NCI-H526 (cell line): ENCODE measurements at places on chromosomes 16 and 17.
A peak's percentile ranks its signal among the peaks of the same experiment; 100 is the strongest.

DNA sequence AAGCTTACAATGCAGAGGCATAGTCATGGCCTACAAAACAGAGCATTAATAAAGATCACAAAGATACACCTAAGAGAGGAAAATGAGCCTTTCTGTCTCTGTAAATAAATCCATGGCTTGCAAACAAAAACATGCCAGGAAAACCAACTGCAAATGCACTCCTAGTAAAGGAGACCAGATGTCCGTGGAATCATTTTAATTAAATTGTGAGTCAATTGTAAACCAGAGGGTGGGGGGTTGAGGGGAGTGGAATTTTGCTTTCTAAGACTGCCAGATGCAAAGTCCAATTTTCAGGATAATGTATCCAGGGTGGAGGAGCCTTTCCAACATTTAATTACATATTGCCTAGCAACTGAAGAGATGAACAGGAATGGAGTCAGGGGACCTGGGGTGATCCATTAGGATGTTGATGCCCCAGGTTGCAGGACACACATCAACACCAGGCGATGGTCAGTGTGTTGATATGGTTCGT, 390.3 kb upstream of the CCL2 start:
- no peak for DNase-seq

- DNase-seq: no peak
Observed at GRCh38 chr16:49036126-49036525, 245.5 kb downstream of the CBLN1 start.

- DNase-seq: no peak
Observed at GRCh38 chr17:73759734-73760438, 115.6 kb upstream of the SDK2 start.

DNA sequence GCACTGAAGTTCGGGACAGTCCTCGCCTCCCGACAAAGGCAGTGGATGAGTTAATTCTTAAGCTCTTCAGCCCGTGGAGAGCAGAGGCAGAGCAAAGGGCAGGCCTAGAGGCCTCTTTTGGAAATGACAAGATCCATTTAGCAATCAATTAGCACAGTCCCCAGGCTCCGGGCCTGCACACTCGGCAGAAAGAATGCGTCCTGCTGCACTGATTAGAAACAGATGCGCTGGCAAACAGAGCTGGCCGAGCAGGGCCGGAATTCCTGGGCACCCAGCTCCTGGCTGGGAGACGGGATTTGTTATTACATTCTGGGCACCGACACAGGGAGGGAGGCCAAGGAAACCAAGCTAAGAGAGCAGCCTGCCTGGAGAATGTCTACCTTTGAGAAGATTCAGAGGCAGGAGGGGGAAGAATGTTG, 162.9 kb downstream of the COPRS start:
- no peak for DNase-seq

DNA sequence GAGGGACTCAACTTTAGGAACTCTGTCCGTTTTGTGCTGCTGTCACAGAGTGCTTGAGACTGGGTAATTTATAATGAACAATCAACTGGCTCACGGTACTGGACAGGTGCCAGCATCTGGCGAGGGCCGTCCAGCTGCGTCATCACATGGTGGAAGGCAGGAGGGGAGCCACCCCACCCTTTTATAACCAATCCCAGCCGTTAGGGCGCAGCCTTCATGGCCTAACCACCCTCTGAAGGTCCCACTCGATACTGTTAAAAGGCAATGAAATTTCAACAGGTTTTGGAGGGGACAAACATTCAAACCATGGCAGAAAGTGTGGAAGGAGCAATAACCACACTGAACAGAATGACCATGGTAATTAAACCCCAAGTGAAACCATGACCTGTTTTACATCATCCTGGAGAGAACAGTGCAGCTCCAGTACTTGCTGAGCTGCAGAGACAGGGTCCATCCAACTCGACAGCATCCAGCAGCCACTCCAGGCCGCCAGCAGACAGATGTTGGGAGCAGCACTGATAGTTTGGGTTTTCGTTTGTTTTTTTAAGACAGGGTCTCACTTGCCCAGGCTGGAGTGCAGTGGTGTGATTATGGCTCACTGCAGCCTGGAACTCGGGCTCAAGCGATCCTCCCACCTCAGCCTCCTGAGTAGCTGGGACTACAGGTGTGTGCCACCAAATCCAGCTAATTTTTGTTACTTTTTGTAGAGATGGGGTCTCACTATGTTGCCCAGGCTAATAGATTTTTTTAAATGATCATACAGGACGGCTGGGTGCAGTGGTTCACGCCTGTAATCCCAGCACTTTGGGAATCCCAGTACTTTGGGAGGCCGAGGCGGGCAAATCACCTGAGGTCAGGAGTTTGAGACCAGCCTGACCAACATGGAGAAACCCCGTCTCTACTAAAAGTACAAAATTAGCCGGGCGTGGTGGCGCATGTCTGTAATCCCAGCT, 11.0 kb downstream of the CHMP6 start:
- no peak for DNase-seq

DNA sequence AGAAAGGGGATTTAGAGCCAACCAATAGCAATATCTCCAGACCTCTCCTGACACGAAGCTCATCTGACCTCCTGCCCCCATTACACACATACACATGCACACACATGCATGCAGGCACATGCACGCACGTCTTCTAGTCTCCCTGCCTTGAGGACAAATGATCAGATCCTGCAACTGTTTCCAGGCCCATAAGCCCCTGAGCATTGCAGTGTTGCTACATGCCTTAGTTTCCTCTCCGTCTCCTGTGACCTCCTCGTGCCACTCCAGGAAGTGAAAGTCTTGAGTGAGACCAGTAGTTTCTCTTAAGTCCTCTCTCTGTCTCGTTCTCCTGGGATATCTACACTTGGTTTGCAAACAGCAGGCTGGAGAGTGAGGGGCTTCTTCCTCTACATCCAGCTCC, 8.2 kb downstream of the CIITA start:
- no peak for DNase-seq

DNA sequence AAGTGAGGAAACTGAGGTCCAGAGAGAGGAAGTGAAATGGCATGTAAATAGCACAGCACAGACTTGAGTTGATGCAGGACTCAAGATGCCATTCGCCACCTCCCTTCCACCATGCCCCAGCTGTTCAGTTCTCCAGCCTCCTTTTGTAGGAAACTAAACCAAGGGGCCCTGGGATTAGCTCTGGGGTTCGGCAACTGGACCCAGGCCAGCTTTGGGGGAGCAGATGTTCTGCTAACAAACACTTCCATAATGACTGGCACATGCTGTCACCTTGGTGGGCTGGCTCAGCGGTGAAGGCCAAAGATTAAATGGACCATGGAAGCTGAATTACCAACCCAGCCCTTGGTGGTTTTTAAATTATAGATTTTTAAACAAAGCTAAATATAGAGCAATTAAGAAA, 77.0 kb downstream of the IRX6 start:
- no peak for DNase-seq

GRCh38 chr17:60554377-60554788, 28.3 kb upstream of the APPBP2 start:
- no peak for DNase-seq

- DNase-seq: no peak
Observed at GRCh38 chr16:75024594-75024993, 25.8 kb downstream of the ZNRF1 start.

- no peak for DNase-seq
Observed at GRCh38 chr16:49640581-49640980, 215.3 kb downstream of the ZNF423 start.

DNA sequence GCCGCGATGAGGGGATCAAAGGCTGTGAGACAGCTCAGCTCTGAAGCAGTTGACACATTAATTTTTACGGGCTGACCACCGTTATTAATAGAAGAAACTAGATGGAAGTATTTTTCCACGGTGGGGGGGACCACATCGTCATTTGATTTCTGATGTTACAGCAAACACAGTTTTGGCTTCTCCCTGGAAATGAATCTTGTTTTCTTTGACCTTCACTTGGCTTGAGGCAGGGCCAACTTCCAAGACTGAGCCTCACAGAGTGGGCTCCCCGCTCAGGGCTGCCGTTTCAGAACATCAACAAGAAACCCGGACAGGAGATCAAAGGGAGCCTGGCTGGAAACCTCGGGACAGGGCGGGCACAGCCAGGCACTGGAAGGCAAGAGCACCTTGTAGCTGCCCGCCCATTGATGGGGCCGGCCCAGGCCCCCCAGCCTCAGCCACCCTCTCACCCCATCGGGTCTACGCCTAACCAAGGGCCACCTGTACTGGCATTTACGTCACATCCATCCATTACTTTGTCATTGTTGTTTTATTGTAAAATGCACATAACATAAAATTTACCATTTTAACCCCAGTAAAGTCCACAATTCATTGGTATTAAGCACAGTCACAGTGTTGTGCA, 124.6 kb downstream of the C16orf95 start:
- no peak for DNase-seq

DNA sequence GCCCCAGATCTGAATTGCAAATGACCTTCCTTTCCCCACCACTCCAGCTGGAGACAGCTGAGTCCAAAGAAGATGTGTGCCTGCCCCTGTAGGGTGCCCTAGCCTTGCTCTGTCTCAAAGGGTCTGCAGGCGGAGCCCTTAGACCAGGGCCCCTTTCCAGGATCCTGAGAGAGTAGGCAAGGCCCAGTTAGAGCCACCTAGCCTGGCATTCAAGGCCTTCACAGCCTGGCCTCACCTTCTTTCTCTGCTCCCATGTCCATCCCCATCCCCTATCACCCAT, 66.6 kb upstream of the LHX1 start:
- peak; percentile 51 for DNase-seq

- no peak for DNase-seq
Observed at GRCh38 chr17:48462946-48463345, 32.9 kb upstream of the SKAP1 start.

DNA sequence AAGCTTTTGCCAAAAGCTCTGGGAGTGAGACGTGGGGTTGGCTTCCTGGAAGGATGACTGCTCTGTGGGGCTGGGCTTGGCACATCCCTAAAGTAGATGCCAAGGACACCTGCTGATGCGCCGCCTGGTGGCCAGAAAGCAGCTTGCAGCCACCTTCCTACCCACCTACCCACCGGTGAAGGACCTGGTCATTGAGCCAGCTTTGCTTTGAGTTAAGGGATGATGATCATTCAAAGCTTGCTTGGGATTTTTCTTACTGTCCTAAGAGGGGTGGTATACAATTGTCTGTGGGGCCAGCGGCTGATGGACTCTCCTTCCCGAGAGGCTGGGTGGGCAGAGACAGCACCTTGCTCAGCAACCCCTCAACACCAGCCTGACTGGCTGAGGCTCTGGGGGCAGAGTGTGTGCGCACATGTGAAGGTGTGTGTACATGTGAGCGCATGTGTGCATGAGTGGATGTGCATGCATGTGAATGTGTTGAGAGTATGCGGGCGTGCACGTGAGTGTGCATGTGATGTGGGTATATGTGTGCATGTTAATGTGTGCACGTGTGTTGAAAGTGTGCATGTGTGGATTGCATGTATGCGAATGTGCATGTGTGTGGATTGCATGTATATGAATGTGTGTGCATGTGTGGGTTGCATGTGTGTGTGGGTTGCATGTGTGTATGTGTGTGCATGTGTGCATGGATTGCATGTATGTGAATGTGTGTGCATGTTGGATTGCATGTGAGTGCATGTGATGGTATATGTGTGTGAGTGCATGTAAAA, 18.6 kb downstream of the C1QTNF1 start:
- DNase-seq: peak; percentile 31

DNA sequence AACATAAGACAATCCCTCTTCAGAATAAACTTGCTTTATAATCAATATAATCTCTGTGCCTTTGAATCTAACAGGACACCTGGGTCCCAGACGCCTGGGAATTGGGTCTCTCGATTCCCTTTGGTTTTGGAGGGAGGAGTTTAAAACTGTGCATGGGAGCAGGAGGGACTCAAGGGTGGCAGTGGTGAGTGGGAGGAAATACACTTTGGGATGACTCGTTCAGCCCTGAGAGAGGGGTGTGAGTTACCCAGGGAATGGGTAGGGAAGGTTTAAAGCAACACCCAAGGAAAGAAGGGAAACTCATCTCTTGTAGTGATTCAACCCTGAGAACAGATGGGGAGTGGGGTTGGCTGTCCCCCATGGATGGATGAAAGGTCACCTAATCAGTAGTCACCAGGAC, 1.6 kb downstream of the RANGRF start:
- no peak for DNase-seq

DNA sequence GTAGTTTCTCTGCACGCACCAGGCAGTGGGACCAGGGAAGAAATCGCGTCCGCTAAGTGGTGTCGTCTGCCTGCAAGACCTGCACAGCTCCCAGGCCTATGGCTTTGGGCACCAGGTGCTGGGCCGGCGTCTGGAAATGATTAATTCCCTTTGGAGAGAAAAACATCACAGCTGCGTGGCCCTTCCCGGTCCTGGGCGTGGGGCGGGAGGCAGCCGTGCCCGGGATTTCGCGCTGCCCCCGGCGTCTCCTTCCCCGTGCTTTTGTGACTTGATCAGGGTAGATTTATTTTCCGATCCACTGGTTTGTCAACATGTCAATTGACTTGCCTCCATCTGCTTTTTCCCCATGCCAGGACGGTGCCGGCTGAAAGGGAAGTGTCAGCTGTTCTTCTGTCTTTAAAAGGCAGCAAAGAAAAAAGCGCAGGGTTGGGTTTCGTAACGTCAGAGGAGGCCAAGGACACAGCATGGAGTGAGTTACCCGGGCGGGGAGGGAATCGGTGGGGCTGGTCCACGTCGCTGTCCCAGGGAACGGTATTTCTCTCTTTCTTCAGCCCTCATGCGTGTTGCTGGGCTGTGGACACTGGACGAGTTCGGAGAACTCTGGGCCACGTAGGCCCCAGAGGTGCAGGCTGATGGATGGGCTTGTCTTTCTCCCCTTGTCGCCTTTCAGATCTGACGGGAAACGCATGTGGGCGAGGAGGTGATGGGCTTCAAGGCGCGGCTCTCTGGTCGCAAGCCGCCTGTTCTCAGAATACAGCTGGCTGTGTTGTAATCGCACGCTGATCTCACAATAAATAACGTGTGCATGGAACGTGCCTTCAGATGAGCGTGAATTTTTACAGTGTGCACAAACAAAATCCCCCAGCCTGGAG, 188.1 kb upstream of the ZNF469 start:
- peak; percentile 43 for DNase-seq

DNA sequence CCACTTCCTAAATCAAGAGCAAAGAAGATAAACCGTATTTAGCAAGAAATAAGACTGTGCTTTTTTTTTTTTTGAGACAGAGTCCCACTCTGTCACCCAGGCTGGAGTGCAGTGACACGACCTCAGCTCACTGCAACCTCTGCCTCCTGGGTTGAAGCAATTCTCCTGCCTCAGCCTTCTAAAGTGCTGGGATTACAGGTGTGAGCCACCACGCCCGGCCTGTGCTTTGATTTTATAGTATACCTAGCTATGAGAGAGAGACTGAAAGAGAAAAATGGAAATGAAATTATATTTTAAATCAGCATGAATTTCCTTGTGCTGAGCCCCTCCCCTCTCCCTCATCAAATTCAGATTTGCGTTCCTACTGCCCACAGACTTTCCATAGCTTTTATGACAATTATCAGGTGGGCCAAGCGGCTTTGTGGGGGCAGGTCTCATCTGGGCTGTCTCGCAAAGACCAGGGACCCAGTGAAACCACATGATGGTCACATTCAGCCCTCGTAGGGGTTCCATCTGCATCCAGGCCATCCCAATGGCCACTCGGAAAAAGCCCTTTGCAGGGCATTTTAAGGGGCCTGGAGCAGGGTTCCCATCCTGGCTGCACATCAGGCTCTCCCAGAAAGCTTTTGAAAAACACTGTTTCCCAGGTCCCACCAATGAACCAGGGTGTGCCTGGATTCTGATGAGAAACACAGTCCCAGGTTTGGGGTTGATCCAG, 8.5 kb downstream of the CACNG1 start:
- DNase-seq: no peak
